ENCODE measurements at places on chromosomes 7 and 10. TPM values are rescaled to one million over a fixed set of nuclear protein-coding genes. Genes with fewer than 3 reads are reported as not detected.

VSTM4 gene
- 11.4 TPM for total RNA-seq

DNA sequence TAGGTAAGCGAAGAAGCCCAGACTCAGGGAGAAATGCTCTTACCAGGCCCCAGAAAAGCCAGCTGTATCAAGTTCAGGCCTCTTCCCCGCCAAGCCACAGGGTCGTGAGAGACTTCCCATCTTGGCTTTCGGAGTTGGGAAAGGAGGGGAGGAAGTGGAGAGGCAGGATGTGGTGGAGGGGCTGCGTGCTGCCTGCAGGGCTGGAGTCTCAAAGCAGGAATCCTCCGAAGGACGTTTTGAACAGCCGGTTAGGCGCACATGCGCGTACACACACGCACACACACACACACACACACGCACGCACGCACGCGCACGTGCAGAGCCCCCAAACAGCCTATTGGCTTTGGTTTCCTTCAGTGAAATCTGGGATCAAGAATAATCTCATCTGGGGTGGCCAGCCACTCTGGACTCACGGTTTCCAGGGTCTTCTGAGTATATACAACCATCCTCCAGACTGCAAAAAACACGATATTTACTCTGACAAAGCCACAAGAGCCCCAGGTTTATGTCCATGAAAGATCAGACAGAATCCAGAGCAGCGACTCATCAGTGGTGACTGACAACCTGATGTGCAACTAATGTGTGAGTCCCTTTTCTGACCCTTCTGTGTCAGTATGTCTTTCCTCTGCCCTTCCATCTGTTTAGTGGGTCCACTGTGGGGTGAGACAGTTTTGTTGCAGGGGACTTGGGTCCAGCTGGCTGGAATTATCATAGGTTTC, 115.0 kb upstream of the ZNF438 start:
- ATAC-seq: no peak

GRCh38 chr7:92359801-92360200, 87.5 kb upstream of the GATAD1 start:
- ATAC-seq: no peak

AGMO gene
- 0.27 TPM for total RNA-seq

PPP1R17 gene
- not detected for total RNA-seq

DNA sequence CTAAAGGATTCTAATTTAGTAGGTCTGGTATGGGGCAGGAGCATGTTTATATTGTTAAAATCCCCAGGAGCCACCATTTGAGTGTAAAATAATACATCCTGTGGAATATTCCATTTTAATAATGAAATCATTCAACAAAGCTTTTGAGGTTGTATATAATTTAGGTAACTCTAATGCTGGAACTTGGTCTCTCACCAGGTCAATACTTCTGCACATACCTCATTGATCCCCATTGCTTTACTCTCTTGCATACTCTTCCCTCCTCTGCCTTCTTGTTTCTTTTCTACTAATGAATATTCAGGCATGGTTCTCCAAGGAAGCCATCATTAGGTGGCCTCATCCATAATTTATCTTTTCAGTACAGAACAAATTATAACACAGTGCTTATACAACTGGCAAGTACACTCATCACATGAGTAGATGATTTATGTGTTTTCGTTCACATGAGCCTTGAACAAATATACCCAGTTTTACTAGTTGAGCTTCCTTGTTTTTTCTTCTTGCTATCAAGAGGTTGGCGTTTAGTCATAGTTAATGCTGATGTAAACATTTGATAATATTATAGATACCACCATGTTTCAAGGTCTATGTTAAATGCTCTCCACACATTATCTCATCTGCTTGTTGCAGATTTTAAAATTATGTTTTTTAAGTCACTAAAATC, 7.2 kb downstream of the PALS2 start:
- ATAC-seq: no peak

GRCh38 chr10:129773359-129773990, 190.6 kb downstream of the EBF3 start:
- no peak for ATAC-seq

DNA sequence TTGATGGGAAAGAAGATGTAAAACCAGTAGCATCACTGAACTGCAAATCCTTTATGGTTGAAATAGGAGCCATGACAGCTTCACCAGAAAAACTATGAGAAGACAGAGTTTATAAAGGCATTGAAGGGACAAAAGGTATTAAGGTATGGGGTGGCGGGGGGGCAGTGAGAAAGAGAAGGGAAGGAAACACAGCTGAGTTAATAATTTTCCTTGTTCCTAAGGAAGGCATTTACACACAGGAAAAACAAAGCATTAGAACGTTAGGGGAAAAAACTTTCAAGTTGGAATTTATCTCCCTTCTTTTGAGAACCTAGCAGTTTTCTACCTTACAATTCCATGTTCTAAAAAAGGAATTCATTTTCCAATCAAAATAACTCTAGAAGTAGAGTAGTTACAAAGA, 4.4 kb downstream of the LARP4B start:
- no peak for ATAC-seq

DNA sequence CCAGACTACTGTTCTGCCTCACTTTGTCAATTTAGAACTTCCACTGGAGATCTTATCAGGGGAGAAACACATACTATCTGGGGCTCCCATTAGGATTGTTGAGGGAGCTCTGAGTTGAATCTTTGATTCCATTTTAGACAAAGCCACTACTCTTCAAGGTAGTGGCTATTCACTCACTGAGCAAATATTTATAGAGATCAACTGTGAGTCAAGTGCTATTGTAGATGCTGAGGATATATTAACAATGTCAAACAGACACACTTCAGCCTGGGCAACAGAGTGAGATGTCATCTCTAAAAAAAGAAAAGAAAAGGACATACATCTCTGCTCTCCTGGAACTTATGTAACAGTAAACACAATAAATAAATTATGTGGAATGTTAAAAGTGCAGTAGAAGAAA, 315.3 kb downstream of the PTEN start:
- ATAC-seq: no peak

GRCh38 chr7:157358753-157359096, 21.9 kb downstream of the DNAJB6 start:
- no peak for ATAC-seq

GRCh38 chr10:119947300-119947699, 54.8 kb downstream of the SEC23IP start:
- no peak for ATAC-seq

TUBB8 gene
- not detected for total RNA-seq

GFRA1 gene
- 57.1 TPM for total RNA-seq

DNA sequence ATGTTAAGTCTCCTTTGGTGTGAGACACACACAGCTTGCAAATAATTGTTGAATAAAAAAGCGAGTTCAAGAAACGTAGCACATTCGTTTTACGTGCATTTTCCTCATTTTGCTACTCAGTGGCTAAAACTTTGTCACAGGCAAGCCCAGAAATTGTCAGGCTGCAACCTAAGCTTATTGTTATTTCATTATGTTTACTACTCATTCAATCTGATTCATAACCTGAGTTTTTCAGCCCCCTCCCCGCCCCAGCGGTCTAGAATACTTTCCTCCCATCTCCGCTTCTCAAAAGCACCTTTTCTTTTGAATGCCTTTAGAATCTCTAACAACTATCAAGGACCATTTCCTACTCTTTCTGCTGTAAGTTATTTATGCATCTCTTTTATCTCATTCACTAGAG, 1.1 kb downstream of the FAM133B start:
- ATAC-seq: no peak

DNA sequence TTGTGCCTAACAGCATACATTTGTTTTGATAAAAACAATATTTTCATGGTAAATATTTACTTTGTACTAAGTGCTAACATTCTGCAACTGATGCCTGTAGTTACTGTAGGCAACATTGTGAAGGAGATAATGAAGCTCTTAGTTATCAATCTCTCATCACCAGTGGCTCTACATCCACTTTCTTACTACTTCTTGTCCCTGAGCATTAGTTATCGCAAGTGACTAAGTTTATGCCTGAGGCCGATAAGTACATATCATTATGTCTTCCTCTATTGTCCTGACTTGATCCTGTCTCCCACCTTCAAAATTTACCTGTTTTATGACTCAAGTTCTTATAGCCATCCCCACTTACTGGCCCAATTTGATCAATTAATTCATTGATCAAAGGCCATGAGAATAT, 63.6 kb downstream of the MACC1 start:
- ATAC-seq: no peak

SLC13A4 gene
- total RNA-seq: not detected

NAT16 gene
- not detected for total RNA-seq

GRCh38 chr7:118158766-118159165, 25.2 kb upstream of the LSM8 start:
- ATAC-seq: no peak

CYP2C18 gene
- total RNA-seq: 2.6 TPM

DNA sequence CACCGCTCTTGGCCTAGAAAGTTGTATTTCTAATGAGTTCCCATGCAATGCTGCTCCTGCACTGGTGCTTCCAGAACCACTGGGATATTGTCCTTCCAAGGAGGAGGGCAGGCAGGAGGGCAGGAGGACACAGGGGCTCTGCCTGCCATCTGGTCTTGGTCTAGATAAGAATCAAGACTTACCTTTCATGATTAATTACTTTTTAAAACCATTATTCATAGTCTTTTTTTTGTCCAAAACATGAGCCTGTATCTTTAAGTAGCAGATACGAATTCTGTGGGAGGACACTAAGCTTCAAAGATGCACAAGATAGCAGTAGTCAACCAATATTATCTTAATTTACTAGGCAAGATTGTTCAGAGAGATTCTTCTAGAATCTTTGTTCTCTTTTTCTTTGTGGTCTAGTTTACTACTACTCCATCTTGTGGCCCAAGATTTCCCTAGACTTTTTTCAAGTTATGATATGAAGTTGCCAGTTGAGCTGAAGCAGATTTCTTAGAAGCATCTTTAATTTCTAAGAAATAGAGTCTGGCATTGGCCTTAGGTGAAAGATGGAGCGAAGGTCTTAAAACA, 57.6 kb downstream of the RBM33 start:
- ATAC-seq: no peak

DNA sequence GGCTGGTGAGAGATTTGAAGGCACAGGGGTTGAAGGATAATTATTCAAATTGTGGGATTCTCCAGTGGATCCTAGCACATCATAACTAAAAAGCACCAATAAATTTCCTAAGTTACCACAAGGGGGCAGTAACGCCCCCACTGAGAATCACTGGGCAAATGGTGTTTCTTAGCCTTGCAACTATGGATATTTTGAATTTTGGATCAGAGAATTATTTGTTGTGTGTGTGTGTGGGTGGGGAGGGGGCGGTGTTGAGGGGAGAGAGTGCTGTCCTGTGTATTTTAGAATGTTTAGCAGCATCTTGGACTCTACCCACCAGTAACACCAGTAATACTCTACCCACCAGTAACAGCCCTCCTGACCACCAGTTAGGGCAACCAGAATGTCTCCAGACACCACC, 63.3 kb upstream of the PRKG1 start:
- ATAC-seq: no peak

EMX2 gene
- not detected for total RNA-seq

- no peak for ATAC-seq
Observed at GRCh38 chr7:112411186-112411795, 39.0 kb upstream of the IFRD1 start.

GRCh38 chr7:155300641-155301452, 3.2 kb downstream of the INSIG1 start:
- ATAC-seq: no peak

DNA sequence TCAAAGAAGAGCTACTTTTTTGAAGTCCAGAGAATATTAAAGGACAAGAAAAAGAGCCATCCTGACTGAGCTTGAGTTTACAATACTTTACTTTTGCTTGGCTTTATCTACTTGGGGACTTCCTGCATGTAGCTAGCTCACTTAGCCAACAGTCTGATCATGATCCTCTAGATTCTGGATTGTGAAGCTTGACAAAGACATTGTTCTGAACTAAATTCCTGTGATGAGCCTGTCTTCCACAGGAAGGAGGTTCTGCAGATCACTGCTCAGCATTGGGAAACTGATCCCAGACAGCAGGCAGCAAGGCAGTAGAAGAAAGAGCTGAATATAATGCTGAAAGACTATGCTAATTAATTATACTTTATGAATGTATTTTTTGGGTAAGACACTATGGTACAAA, 296.4 kb downstream of the DGKB start:
- no peak for ATAC-seq

TSPAN33 gene
- 4.3 TPM for total RNA-seq

DPYSL4 gene
- 2.6 TPM for total RNA-seq

SPDYE18 gene
- not detected for total RNA-seq

LIPK gene
- total RNA-seq: not detected

- no peak for ATAC-seq
Observed at GRCh38 chr7:100353685-100354330, 4.1 kb upstream of the PILRB start.

DNA sequence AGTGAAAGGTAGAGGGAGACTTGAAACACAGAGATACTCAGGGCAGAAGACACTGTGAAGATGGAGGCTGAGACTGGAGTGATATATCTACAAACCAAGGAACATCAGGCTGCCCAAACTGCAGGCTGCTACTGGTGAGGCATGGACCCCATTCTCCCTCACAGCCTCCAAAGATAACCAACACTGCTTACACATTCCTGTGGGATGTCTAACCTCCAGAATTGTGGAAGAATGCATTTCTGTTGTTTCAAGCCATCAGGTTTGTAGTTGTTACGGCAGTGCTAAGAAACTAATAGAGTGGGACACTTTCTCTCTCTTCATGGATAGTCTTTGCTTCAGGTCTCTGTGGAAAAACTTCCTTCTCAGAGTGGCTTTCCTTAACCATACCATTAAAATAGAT, 182.6 kb upstream of the TMEM106B start:
- no peak for ATAC-seq

DNA sequence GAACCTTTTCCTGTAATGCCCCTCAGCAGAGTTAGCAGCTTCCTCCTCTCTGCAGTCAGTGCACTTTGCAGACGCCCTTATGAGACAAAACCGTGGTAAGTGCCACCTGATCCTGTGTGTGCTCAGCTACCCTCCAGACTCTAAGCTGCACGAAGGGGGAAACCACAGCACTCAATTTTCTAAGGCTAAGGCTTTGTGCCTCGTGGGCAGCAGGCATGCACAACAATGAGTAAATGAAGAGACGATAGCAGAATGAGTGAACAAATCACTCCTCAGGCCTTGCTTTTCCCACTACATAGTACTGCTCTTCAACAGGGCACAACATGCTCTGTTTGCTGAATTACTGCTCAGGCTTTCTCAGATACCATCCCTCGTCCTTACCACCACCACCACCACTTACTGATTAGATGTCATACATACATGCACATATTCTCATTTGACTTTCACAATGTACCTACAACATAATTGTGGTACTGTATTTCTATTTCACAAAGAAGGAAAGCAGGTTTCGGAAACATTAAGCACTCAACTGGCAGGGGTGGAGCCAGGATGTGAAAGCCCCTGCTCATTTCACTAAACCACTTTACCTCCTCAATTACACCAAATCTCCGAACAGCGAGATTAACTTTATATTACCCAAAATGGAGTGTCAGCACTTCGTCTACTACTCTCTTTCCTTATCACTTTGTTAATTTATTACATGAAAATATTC, 85.4 kb downstream of the ICA1 start:
- peak; percentile 16 for ATAC-seq
